ENCODE measurements at places on chromosomes 5 and 9.

GRCh38 chr5:38547257-38547656, 9.2 kb downstream of the LIFR start:
- peak; percentile 51 for DNase-seq

- peak; percentile 86 for DNase-seq
Observed at GRCh38 chr5:115947260-115947659, 15.0 kb upstream of the LVRN start.

- DNase-seq, result no peak
Observed at GRCh38 chr9:84799251-84799650, 129.7 kb downstream of the NTRK2 start.

DNA sequence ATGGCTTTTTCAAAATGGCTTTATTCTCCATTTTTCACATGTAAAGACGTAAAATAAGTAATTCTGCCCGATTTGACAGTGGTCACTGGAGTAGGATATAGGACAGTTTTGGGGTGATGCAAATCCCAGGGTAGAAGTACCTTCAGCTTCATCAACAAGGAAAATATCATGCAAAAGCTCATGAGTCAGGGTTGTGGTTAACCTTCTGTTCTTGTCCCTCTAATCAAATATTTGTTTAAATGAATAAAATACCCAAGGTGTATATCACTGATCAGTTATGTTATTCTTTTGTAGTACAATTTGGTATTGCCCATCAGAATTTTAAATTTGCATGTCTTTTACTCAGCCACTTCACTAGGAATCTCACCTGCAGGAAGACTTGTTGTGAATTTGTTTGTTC, 40.0 kb downstream of the FBXL7 start:
- peak; percentile 14 for DNase-seq

GRCh38 chr5:12023614-12024241, 119.5 kb upstream of the CTNND2 start:
- DNase-seq, result peak; percentile 24

- DNase-seq, result no peak
Observed at GRCh38 chr5:80761176-80761575, 106.4 kb upstream of the DHFR start.

DNA sequence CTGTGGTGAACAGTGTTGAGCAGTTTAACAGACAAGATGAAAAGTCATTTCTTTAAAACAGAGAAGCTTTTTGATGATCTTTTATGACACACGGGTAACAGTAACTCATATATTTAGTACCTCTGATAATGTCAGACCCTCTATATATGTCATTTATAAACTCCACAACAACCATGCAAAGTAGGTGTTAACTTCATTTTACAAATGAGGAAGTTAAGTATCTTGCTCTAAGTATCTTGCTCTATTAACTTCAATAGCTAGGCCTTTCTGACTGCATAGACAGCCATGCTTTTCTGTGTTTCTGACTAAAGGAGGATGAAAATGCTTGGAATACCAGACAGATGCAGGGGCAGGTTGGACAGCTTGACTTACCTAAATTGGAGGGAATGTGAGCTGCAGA, 1.8 kb downstream of the NUDT2 start:
- DNase-seq, result no peak

- DNase-seq, result no peak
Observed at GRCh38 chr5:146675636-146676035, 159.6 kb upstream of the GPR151 start.

- DNase-seq, result no peak
Observed at GRCh38 chr5:87876616-87877015, 392.0 kb downstream of the TMEM161B start.

- DNase-seq, result no peak
Observed at GRCh38 chr5:167783145-167783817, 508.2 kb upstream of the WWC1 start.

DNA sequence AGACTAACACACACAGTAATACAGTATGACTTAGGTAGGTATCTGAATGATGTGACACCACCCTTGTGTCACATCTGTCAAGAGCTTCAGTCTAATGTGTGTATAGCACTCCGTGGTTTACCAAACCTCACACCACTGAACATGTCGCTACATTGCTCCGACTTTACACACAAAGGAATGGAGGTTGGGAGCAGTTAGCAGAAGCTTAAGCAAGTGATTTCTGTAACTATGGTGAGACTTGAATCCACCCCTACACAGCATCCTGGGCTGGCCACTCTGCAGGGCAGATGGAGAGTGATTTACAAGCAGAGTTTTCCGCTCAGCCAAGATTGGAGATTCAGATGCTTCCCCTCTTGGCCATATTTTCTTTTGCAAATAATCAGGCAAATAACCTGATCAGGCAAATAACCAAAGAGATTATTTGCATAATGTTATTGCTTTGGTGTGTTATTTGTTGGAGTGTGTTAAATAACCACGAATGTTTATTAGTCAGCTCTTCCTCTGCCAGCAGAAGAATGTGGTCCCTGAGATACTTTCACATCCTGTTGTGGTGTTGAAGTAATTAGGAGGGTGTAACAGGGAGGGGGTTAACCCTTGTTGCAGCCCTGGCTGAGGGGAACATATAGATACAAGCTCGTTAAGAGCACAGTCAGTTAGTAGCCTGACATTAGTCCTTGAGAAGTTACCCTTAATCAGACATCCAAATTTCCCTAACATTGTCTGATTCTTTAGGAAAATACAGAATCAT, 92.8 kb downstream of the SNX18 start:
- DNase-seq, result peak; percentile 52

GRCh38 chr5:105684799-105685198, 1985.9 kb downstream of the EFNA5 start:
- no peak for DNase-seq

Measured in HCEC 1CT (cell line).